ENCODE measurements at places on chromosomes 5 and 9.

DNA sequence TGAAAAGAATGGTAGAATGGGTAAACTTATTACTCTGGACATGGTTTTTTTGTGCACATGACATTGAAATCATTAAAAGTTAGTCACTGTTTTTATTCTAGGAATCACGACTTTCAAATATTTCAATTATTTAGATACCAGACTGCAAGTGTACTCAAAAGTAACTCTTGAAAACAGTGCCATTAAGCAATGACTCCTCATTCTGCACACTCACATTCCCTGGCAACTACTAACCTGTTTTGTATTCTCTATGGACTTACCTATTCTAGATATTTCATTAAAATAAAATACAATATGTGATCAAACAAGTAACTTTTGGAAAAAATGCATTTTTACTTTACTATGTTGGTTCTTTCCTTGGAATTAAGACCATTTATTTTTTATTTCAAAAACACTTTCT lies 607.0 kb downstream of the PDE4D start:
- no peak for DNase-seq

DNA sequence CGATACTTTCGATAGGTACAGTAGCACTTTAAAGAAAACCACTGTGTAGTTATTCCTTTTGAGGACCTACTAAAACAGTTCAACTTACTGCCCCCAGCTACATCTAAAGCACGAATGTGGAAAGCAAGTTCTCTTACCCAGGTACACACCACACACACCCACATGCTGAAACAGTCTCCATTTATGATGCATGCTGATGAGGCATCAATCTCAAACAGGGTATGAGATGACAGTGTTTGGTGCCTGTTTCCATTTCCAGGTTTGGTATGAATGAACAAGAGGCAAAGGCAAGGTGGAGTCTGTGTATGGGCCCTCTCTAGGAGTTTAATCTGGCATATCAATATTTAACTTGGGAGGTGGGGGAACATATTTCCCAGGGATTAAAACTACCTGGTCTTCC lies 13.9 kb downstream of the HMGXB3 start:
- no peak for DNase-seq

DNA sequence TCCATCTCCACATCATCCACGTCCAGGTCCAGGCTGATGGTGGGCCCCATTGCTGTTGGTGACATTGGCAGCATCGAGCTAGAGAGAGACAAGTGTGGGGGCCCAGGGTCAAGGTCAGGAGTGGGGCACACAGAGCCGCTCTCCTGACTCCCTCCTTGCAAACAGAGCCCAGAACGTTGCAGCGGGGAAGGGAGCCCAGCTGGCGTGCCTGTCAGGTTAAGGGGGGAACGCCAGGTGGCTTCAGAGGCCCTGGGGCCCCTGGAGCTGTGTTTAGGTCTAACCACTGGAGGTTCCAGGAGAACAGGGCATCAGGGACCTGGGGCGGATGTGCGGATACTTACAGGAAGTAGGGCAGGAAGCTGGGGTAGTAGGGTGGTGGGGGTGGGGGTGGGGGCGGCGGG lies 7.5 kb downstream of the RNF44 start:
- DNase-seq = peak; percentile 69

DNA sequence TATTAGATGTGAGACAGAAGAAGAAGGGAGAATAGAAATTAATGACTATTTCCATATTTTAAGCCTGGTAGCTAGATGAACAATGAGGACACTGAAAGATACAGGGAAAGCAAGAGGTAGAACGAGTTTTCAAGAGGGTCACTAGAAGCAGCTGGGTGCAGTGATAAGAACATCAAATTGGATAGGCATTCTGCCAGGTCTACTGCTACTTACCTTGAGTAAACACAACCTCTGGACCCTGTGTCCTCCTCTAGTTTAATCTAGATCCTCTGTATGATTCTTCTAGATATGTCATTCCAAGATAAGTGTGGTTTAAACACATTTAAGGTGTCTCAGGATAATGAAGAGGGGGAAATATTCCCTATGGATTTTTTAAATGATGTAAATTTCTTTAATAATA lies 31.2 kb downstream of the OTP start:
- DNase-seq = no peak

- DNase-seq = no peak
Measured at GRCh38 chr5:113489299-113489698, 1.0 kb upstream of the MCC start.

GRCh38 chr5:131254741-131255140 lies 9.1 kb upstream of the CDC42SE2 start:
- no peak for DNase-seq

DNA sequence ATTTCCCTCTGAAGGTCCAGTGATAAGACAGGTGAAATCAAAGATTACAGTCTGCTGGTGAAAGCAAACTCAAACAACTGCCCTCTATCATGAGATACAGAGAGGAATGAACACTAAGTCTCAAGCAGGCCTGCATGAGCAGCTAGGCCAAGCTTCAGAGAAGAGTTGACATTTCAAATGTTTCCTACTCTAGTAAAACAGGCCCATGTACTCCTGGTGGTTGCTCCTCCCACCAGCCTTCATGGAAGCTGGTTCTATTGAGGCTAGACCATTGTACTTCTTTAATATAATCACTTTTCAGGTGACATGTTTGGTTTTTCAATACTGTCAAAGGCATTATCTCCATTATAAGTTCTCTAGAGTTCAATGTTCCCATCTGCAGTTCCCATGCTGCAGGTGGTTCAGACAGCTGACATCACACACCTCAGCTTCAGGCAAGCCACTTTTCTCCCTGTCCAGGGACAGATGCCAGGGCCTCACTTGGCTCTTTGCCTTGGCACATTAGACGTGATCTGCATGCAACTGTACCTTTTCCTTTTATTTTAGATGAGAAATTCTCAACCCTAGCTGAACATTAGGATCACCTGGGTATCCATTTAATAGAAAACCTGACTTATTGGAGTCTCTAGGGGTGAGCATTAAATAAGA lies 89.8 kb downstream of the PIK3R1 start:
- DNase-seq = no peak

GRCh38 chr5:167263185-167263584 lies 1028.3 kb upstream of the WWC1 start:
- DNase-seq = no peak

- DNase-seq = no peak
Measured at GRCh38 chr9:71670121-71670520, 98.2 kb downstream of the CEMIP2 start.

- DNase-seq = no peak
Measured at GRCh38 chr9:84744195-84744594, 74.7 kb downstream of the NTRK2 start.

DNA sequence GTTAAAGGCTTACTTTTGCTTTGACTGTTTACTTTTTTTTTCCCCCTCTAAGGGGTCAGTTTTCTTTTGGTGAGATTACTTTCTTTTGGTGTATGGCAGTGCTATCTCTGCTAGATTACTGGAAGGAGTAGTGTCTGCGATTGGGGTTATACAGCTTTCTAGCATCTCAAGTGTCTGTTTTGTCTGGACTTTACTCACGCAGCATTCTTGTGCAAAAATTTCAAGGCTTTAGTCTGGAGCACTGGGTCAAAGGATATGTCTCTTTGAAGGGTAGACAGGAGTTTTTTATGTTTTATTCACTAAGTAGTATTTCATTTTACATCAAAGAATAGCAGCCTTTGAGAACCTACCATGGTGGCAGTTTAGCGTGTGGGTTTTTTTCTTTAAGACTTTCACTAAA lies 52.6 kb downstream of the NDUFS4 start:
- DNase-seq = no peak

GRCh38 chr5:125341436-125341835 lies 595.0 kb upstream of the ZNF608 start:
- DNase-seq = no peak

GRCh38 chr9:17928768-17929167 lies 349.9 kb downstream of the SH3GL2 start:
- no peak for DNase-seq

- DNase-seq = no peak
Measured at GRCh38 chr5:119071561-119071995, 691 bp downstream of the DMXL1 start.

GRCh38 chr5:115977988-115978387 lies 15.7 kb downstream of the LVRN start:
- no peak for DNase-seq

DNA sequence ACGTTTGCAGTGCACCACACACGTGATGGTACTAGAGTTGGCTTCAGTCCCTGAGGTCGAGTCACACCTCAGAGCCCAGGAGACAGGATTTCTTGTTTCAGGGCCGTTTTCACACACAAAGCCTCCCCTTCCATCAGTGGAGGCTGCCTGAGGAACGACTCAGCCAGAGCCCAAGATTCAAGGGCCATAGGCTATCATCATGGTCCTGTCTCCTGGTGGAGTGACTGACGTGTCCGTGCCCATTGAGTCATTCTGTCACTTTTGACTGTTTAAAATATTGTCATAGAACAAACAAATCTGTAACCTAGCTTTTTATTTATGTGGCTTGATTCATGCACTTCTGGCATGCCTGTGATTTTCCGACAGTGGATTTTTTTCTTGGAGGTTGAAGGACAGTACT lies 28.3 kb downstream of the CAMK2A start:
- DNase-seq = no peak

DNA sequence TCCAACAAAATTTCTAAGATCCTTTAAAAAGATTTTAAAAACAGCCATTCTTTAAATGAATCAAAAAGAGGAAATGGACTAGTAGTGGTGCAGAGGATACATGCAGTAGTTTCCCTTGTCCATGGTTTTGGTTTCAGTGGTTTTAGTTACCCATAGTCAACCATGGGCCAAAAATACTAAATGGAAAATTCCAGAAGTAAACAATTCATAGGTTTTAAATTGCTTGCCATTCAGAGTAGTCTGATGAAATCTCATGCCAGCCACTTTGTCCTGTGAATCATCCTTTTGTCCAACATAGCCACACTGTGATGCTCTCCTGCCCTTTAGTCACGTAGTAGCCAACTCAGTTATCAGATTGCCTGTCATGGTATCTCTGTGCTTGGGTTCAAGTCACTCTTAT lies 286.1 kb downstream of the ANXA1 start:
- no peak for DNase-seq

GRCh38 chr9:6759185-6759977 lies 1.6 kb downstream of the KDM4C start:
- peak; percentile 11 for DNase-seq

Data from CD4-positive, alpha-beta T cell treated with Interferon gamma for 1 hour (primary cell).